ENCODE measurements at places on chromosomes 11 and 22.

- DNase-seq = no peak
Measured at GRCh38 chr11:88536616-88537265, 199.2 kb upstream of the CTSC start.

DNA sequence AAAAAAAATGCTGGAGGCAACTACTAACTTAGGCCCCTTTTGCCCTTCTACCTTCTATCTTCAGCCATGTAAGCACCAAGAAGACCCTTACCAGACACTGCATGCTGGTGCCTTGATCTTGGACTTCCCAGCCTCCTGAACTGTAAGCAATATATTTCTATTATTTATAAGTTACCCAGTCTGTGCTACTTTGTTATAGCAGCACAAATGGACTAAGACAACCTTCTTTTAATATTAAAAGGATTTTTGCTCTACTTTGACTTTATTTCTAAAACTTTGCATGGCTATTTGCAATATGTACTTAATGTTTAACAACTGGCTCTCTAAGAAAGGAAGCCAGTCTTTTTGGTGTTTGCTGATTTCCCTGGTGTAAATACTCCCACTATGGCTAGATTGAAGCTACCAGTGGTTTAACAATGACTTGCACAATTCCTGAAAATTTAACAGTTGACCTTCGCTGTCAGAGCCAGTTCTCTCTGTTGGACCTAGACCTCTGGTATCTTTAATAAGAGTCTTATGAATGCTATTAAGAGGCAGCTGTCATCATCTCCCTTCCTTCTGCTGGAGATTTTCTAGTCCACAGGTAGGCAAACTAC, 25.2 kb downstream of the OR6Q1 start:
- no peak for DNase-seq

GRCh38 chr22:38657045-38657909, 839 bp downstream of the CBY1 start:
- DNase-seq = peak; percentile 3

GRCh38 chr11:115078461-115079438, 400.4 kb downstream of the NXPE2 start:
- no peak for DNase-seq

DNA sequence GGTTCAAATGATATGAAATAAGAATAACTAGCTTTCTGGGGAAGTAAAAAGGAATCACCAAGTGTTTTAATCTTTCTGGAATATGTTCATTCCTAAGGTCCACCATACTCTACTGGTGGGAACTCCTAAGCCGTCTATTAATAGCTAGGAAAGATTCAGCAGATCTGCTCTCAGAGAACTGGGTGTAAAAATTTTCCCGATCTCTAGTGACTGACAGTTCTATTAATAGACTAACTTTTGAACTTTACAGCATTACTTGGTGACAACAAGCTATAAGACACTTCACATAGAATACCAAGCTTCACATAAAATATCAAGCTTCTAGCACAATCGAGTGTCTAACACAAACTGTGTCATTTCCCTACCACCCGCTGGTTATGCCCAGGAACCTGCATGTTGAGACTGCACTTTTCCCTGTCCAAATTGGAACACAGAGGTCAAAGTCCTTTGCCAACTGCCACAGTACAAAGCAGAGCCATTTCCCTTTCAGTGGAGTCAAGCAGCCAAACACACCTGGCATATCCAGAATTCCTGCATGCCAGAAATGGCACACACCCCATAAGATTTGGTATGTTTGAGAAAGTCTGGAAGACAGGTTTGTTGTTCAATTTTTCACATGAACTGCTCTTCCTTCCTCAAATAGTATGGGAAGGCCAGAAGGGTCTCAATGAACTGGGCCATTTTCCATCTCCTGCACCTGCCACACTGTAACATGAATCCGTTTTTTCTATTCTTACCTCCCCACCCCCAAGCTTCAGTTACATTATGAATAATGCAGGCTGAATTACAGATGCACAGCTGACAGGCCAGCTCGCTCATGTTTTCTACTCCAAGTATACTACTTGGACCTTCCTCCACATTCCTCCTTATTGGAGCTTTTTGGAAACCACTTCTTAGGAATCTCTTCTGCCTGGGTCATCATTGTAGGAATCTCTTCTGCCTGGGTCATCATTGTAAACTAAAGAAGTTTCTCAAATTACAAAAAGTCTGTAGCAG, 3.7 kb downstream of the OSBP start:
- DNase-seq = no peak

- DNase-seq = peak; percentile 53
Measured at GRCh38 chr11:64331569-64332371, 8.2 kb upstream of the CCDC88B start.
